NCI-H510A treated with DMSO at 0.1 percent for 48 hours (cell line): ENCODE measurements at places on chromosomes 5 and 9.

GRCh38 chr5:6117212-6117611 lies 261.1 kb downstream of the MED10 start:
- DNase-seq = no peak

DNA sequence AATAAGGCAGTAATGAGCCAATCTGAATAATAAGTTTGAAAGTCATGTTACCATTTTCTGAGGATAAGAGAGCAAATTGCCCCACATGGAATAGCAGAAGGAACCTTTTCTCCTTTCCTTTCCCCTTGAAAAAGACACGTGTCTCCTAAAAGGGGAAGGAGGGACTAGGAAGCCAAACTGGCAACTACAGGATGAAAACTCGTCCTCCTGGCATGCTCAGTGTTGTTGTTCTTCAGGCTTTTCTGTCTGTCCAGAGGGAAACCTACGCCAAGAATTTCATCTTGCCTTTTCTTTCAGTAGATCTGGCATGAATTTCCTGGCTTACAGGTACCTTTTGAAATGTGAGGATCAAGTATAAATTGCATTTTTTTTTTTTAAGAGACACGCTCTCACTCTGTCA lies 355.9 kb upstream of the TLE4 start:
- DNase-seq = no peak

DNA sequence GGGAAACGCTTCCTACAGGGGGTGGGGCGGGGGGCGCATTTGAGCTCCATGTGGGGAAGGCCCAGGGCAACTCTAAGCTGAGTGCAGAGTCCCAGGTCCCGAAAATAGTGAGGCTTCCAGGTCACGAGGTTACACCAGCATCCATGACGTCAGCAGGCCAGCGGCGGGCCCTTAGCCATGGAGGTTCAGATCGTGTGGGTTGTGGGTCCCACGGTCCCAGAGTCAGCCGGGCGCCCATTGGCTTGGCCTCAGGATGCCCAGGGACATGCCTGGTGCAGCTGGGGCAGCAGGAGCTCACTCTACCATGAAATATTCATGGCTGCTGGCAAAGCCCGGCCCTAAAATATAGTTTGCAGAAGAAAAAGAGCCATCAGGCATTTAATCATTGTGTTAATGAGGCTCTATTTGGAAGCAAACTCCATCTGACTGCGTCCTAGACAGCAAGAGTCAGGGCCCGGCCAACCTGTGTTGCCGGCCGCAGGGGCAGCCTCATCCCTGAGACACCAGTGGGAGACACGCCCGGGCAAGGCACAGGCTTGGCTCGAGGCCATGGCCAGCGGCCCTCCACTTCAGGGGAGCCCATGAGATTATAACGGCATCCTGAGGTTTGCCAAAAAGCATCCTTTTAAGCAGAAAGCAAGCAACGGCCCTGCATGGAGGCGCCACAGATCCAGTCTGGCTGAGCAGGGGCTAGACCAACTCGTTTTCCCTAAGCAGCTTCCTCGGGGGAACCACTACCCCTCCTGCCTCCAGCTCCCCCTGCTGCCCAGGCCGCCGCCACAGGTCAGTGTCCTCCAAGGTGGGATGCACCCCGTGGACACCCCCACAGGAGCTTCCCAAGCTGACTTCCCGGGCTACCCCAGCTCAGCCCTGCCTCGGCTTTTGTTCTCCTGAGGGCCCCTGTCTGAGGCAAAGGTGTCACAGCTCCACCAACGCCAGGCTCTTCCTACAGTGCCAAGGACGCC lies 108.9 kb upstream of the PPP1R26 start:
- no peak for DNase-seq

DNA sequence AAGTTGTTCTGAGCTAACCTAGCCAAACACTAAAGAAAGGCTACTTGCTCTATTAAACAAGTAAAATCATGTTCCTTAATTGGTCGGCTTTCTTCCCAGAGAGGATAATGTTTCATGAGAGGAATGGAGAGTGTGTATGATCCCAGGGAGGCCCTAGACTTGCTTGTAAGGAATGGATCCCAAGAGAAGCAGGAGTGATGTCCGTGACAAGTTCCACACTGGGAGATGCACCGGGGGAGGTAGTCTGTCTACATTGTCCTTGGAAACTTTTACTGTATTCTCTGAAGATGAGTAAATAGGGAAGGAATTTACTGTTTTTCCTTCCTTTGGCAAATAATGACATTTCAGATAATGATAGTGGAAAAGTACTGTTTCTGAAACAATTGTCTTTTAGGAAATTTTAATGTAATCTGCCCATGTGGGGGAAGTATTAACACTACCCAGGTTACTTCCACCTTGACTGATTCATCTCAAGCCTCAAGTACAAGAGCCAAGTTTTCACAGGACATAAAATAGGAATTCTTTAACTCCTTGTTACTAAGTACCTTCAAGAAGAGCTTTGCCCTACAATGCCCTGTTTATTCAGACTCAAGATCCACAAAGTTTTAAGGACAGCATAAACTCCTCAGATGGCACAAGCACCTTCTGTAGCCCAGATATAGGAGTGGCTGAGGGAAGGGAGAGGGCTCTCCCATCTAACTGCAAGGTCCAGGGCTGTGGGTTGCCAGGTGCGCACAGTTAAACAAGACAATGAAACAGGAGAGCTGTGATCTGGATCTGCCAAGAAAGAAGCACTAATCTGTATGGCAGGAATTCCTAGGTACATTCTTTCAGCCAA lies 152.1 kb downstream of the GNA14 start:
- no peak for DNase-seq

DNA sequence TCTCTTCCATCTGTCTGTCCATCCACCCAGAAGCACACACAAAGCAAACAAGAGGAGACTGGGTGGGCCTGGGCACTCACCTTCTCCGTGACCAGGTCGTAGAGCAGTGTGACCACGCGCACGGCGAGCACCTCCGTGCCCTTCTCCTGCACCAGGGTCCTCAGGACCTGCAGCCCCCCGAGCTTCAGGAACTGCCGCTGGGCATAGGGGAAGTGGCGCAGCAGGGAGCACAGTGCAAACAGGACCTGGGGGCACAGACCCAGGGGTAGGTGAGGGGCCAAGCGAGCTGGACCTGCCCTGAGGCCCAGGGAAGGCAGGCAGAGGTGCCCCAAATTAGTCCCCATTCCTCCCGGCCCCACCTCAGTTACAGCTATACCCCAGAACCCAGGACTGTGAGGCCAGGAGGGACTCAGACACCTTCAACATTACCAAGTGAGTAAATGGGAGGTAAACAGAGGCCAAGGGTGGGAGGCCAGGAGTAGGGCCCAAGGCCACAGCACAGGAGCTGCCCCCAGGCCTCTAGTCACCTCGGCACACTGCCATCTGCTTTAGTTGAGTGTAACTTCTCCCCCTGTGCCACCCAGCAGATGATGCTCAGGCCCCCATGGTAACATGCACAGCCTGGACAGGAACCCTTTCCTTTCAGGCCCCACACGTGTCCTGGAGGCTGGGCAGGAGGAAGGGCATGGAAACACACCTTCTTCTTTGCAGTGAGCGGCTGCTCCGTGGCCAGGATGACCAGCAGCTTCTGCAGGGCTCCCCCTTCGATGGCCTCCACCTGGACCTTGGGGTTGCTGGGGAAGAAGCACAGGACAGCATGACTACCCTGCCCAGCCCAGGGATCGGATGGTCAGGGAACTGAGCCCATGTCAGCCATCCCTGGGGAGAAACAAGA lies 76.2 kb upstream of the LRRTM2 start:
- DNase-seq = no peak

GRCh38 chr9:33676746-33677505 lies 118.4 kb upstream of the PRSS3 start:
- DNase-seq = peak; percentile 27

DNA sequence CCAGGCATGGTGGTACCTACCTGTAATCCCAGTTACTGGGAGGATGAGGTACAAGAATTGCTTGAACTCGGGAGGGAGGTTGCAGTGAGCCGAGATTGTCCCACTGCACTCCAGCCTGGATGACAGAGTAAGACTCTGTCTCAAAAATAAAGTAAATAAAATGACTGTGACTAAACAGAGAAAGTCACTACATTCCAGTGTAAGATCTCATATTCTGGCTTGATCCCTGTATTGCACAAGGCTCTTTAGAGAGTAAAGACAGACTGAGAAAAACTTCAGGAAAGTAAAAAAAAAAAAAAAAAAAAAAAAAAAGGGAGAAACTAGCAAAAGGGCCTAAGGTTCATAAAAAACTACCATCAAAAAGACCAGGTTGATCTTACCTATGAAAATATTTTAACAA lies 106.6 kb upstream of the PJA2 start:
- DNase-seq = no peak

DNA sequence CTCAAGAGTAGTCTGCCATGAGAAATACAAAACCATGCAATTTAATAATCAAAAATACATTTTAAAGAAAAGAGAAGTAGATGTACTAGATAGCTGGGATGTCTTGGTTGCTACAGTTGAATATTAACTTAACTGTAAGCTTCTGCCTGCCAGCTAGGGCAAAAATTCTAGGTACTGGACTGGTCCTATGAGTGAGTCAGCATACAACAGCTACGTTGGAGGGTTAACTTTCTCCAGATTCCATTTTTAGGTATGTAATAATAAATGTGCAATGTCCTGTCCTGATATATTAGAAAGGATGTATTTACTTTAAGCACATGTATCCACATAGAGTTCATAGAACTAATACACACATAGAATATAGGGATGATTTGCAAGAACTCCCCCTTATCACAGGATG lies 230.1 kb downstream of the CAAP1 start:
- no peak for DNase-seq
